ENCODE measurements at places on chromosomes 7 and 10. TPM values are rescaled to one million over a fixed set of nuclear protein-coding genes. Genes with fewer than 3 reads are reported as not detected.

- DNase-seq, result no peak
These were observed 11.1 kb downstream of the HTR7 start for GRCh38 chr10:90846746-90847145.

GRCh38 chr10:14413523-14413922 is 82.8 kb upstream of the FRMD4A start:
- DNase-seq, result no peak

The CCDC3 gene
- 0.48 TPM for total RNA-seq

- no peak for DNase-seq
These were observed 106.7 kb downstream of the CACNB2 start for GRCh38 chr10:18246967-18247366.

The COMMD3 gene
- 60.6 TPM for total RNA-seq

The COL17A1 gene
- total RNA-seq, result 14.2 TPM

The ITGA8 gene
- total RNA-seq, result not detected

GRCh38 chr7:137564677-137565076 is 221.1 kb upstream of the PTN start:
- DNase-seq, result no peak

The HOXA9 gene
- total RNA-seq, result 45.8 TPM

DNA sequence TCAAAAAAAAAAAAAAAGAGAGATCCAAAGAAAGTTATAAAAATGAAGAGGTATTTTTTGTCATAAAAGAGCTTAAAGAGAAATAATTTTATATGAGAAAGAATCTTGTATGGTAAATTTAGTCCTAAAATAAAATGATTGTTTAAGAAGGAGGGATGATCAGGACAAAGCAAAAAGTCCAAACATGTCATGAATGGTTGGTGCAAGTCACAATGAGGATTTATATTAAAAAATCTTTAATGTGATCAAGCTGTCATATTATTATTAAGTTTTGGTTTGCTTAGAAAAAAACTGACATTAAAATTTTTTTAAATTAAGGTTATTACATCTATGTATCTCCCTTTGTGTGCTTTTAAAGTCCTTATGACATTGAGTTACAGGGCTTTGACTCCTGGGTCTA is 220.4 kb downstream of the TMEM26 start:
- DNase-seq, result no peak

- no peak for DNase-seq
These were observed 180.5 kb upstream of the CTBP2 start for GRCh38 chr10:125340903-125341302.

The SLC18A2 gene
- not detected for total RNA-seq

- DNase-seq, result no peak
These were observed 46.0 kb downstream of the MINPP1 start for GRCh38 chr10:87550741-87551140.

GRCh38 chr7:120334475-120334874 is 61.5 kb downstream of the KCND2 start:
- no peak for DNase-seq

The WNT16 gene
- total RNA-seq, result not detected

The INSYN2A gene
- 0.23 TPM for total RNA-seq

The TMEM236 gene
- total RNA-seq, result not detected

The HOGA1 gene
- total RNA-seq, result 0.53 TPM

The PIK3CG gene
- 2.1 TPM for total RNA-seq

DNA sequence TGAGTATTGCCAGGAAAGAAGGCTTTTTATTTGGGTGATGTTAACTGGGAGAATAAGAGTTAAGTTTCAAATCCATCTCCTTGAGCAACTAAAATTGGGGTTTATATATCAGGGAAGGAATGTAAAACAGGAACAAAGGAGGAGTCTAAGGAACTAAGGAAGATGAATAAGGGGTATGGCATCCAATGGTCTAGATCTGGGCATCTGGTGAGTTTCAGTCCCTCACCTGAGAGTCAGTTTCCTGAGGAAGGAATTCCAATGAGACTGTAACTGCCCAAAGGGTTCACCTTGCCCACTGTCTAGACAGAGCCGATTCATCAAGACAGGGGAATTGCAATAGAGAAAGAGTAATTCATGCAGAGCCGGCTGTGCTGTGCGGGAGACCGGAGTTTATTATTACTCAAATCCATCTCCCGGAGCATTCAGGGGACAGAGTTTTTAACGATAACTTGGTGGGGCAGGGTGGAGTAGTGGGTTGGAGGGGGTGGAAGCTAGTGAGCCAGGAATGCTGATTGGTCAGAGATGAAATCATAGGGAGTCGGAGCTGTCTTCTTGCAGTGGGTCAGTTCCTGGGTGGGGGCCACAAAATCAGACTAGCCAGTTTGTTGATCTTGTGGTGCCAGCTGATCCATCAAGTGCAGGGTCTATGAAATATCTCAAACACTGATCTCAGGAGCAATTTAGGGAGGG is 188.3 kb upstream of the STK17A start:
- peak; percentile 41 for DNase-seq

DNA sequence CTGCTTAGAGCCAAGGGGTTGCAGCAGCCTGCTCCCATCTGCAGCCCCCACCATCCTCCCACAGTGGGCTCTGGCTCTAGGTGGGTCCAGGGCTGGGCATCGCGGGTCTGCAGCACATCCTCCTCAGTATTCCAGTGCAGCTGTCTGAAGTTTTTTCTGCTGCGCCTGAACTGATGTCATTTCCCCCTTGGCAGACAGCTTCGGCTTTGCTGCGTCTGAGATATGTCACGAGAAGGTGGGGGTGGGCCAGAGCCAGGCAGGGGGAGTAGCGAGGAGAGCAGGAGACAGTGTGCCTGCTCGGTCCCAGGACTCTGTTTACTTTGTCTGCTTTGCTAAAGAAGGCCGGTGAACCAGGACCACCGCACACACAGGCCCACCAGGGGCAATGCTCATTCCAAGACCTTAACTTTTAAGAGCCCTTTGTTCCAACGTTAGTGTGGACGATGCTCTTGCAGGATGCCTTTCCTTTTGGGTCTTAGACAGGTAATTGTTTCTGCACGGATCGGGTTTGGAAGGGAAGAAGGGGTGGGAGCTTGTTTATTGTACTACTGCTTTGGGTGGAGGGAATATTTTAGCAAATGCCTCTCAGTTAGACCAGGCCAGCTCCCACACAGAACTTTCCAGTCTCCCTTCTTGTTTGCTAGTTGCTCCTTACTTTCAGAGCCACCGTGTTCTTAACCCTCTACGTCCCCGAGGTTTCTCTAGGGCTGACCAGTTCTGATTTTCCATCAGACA is 32.4 kb downstream of the WBP1L start:
- peak; percentile 75 for DNase-seq

DNA sequence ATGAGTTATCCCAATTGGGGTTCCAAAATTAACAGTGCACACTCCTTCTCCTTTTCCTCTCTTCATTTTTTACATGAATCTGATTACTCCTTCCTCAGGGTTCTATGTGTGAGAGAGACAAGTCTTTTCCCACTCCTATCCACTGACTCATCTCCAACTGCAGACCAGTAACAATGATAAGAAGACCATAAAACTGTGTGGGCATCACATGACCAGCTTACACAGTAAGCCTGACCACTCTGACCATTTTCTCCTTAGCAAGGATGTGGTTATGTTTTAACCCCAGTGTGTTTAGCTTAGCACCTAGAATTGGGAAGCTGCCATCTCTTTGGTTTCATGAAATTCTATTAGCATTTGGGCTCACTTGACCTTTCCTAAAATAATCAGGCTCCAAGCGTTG is 145.0 kb upstream of the CALCR start:
- peak; percentile 93 for DNase-seq

GRCh38 chr7:127817466-127817865 is 165.5 kb downstream of the SND1 start:
- DNase-seq, result no peak

The CALY gene
- not detected for total RNA-seq

The MSS51 gene
- 0.13 TPM for total RNA-seq

GRCh38 chr7:74657692-74658177 is at the start of gene GTF2I:
Gene GTF2I (plus strand): TSS chr7:74657718. CDS start chr7:74689129, 31,411 bp downstream.
- no peak for DNase-seq

DNA sequence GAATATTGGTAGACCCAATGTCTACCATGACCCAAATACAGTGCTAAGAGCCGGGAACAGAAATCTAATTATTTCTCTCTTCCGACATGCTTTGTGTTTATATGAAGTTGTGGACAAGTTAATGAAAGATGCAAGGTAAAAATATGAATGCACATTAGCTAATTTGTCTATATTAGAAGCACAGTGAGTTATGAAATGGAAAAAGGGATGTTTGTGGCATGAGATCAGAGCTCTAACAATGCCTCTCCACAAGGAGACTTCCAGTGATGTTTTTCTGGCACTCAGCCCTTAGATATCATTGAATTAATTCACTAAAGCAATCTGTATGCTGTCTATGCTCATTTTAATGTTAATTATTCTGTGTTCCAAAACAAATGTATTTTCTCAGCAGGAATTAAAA is 897.2 kb downstream of the CNTNAP2 start:
- DNase-seq, result no peak

The HOXA10 gene
- 29.3 TPM for total RNA-seq

DNA sequence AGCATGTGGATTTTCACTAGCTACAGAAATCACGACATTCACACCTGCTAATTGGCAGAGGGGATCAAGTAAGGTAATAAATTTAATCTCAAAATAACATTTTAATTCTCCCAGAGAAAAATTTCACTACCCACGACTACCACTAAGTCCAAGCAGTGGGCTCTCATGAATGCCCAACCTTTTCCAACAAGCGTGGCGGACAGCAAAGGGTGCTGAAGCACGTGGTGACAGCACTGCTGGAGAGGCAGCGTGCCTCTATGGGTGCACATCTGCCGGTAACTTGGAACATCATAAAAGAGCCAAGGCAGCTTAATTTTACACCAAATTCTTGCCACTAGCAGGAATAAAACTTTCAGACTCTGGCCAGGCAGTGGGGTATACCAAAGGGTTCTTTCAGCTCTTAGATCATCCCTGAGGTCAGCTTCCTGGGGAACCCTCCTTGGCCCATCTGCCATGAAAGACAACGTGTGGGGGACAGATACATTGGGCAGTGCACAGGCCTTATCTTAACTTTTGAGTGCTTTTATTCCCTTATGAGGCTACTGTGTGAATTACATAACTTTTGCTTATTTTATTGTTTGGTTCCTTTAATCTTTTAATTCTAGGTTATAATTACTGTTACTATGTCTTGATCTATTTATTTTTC is 206.7 kb upstream of the KCTD7 start:
- DNase-seq, result no peak

The NAT16 gene
- not detected for total RNA-seq

- DNase-seq, result no peak
These were observed 201.2 kb downstream of the CCDC3 start for GRCh38 chr10:12800302-12800701.

GRCh38 chr7:26668821-26669220 is 195.6 kb downstream of the SKAP2 start:
- DNase-seq, result no peak

Data from HT1080 (cell line).